ENCODE measurements at places on chromosomes 5 and 9.

DNA sequence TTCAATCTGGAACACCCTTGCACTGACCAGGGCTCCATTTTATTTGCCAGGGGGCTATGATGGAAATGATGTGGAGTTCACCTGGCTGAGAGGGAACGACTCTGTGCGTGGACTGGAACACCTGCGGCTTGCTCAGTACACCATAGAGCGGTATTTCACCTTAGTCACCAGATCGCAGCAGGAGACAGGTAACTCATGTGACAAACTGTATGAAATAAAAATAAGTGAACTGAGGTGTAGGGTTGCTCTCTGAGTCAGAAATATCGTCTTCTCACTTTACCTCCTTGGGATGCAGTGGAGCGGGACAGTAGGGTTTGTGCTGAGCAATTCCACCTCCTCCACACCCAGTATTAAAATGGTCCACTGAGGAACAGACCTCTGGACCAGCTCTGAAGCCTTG lies 22.1 kb downstream of the GABRP start:
- DNase-seq = no peak

- DNase-seq = no peak
Measured at GRCh38 chr5:122163121-122164069, 34.0 kb downstream of the ZNF474 start.

DNA sequence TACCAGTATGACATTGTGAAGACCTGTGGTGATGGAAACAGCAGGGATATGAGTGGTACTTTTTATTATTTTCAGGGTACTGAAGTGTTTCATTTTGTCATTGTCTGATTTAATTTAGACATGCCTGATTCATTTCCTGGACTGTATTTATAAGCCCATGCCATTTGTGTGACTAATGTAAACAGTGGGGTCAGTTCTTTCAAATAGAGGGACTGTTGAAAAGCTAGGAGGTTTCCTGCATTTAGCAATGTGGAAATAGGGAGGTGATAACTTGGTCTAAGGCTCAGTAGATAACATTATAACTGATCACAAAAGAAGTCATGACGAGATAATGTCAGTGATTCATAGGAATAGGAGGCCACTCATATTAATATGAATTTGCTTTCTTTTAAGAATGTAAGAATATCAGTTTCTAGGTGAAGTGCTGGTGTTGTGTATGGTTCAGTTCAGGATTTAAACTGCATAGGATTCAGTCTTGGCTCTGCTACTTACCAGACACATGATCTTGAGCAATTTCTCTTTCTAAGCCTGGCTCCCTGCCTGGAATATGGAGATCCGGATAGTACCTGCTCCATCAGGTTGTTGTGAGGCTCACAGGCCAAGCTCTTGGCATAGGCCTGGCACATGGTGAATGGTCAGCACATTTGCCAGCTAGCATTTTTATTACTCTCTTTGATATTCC lies 7.5 kb downstream of the RASGRF2 start:
- peak; percentile 34 for DNase-seq

GRCh38 chr5:78927657-78928282 lies 57.3 kb downstream of the ARSB start:
- DNase-seq = no peak

DNA sequence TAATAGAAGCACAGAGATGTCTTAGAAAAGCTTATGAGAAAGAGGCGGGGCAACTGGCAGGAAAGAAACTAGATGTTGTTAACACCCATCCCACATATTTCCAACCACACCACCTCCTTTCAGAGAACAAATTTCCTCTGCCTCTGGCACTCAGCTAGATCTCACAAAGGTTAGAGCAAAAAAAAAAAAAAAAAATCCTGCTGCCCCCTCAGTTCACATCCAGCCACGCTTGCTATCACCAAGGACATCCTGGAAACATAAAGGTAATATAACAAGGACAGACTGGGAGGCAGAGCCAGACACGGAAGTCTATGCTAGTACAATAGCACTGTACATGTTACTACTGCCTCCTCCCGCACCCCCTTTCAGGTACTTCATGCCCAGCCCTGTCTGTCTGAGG lies 238.0 kb upstream of the PTGER4 start:
- no peak for DNase-seq

GRCh38 chr9:36690412-36691168 lies 117.9 kb downstream of the MELK start:
- DNase-seq = no peak

DNA sequence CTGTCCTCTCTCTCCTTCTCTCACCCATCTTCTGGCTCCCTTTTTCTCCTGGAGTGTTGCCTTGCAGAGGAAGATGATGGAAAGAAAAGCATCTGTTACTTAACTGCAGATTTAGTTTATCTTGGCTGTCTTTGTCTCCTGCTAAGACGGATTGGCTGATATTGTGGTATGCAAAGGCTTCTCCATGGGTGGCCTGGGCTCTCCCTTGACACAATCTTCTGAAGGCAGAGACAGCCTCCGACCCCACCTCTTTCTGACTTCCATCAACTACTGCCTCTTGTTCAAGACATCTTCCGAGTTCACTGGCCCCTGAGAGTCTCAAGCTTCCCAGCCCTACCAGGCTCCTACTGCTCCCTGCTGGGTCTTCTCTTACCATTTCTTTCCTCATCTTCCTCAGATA lies 403.7 kb downstream of the LRRC70 start:
- DNase-seq = no peak

Data from ovary (tissue), 10 donors.